ENCODE measurements at places on chromosomes 3 and 15. TPM values are rescaled to one million over a fixed set of nuclear protein-coding genes. Genes with fewer than 3 reads are reported as not detected.

TRH gene
- total RNA-seq: not detected

ZCWPW2 gene
- not detected for total RNA-seq

EHHADH gene
- total RNA-seq: 3.1 TPM

IRAK2 gene
- total RNA-seq: 5.5 TPM

TMEM44 gene
- 8.1 TPM for total RNA-seq

ALDH1A2 gene
- total RNA-seq: 4.7 TPM

CHRD gene
- 0.20 TPM for total RNA-seq

C3orf70 gene
- 1.1 TPM for total RNA-seq

CPNE4 gene
- total RNA-seq: 0.20 TPM

PEX11A gene
- total RNA-seq: 2.5 TPM

PRSS50 gene
- not detected for total RNA-seq

RTP1 gene
- total RNA-seq: not detected

TM4SF4 gene
- not detected for total RNA-seq

PPP1R14D gene
- not detected for total RNA-seq

ZBED2 gene
- not detected for total RNA-seq

GOLGA6D gene
- not detected for total RNA-seq

EFCAB12 gene
- total RNA-seq: not detected

LRRC31 gene
- not detected for total RNA-seq

BNC1 gene
- total RNA-seq: 14.3 TPM

TGM4 gene
- under 0.01 TPM for total RNA-seq

Measured in subcutaneous preadipocyte (primary cell).